ENCODE measurements at places on chromosomes 2 and 18. TPM values are rescaled to one million over a fixed set of nuclear protein-coding genes. Genes with fewer than 3 reads are reported as not detected.

DNA sequence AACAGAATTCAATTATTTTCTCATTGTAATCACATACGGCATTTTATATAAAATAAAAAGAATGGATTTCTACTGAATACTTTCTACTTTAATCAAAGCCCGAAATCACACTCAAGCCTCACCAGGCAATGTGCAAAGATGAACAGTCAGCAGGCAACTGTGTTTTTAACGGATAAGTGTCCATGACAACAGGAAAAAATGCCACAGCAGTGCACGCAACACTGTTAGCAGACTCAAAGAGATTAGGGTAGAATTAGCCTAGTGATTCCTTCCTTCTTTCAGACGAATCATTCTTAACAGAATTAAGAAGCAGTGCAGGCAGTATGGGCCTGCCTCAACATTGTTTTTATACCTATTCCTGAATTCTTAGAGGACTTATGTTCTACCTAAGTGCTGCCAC lies 135.6 kb downstream of the CDH2 start:
- DNase-seq: no peak
- H3K4me3 ChIP-seq: no peak overlapping the region
- no peaks in the 10 kb centered on the region for H3K4me1 ChIP-seq
- no peaks in the 10 kb centered on the region for H3K27me3 ChIP-seq

DNA sequence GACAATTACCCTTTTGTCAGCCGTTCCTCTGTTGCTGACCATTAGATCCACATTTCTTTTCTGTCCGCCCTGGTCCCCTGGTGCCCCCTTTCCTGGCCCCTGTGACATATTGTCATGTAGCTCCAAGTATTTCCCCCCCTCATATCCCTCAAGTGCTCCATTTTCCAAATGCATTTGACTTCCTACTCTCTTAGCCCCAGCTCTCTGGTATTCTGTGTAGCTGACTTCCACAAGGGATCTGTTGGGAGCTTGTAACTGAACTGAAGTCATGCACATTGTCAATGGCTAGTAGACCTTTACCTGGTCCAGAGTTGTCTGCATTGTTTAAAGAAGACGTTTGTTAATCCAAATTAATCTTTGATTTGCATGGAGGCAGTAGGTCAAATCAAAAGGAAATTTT lies 34.8 kb downstream of the LIPG start:
- no peak for DNase-seq
- no peak overlapping the region for H3K4me3 ChIP-seq
- no peak overlapping the region for H3K27ac ChIP-seq
- H3K27me3 ChIP-seq: no peaks in the 10 kb centered on the region
- H3K36me3 ChIP-seq: no peaks in the 10 kb centered on the region
- no peaks in the 10 kb centered on the region for H3K4me1 ChIP-seq

- no peaks in the 10 kb centered on the region for H3K4me1 ChIP-seq
- no peaks in the 10 kb centered on the region for H3K36me3 ChIP-seq
- H3K4me3 ChIP-seq: no peak overlapping the region
Measured at GRCh38 chr2:14828223-14828622, 195.7 kb downstream of the LRATD1 start.

GRCh38 chr2:228432116-228432515 lies 250.6 kb upstream of the SPHKAP start:
- no peak overlapping the region for H3K4me3 ChIP-seq
- no peaks in the 10 kb centered on the region for H3K36me3 ChIP-seq
- H3K27me3 ChIP-seq: no peaks in the 10 kb centered on the region

GRCh38 chr2:210481601-210482175 lies 5.1 kb upstream of the LANCL1 start:
- no peak for DNase-seq
- H3K4me3 ChIP-seq: no peak overlapping the region
- peaks cover 4% of the 10 kb centered on the region for H3K4me1 ChIP-seq
- no peaks in the 10 kb centered on the region for H3K27me3 ChIP-seq
- H3K36me3 ChIP-seq: no peaks in the 10 kb centered on the region

- H3K4me3 ChIP-seq: no peak overlapping the region
- H3K4me1 ChIP-seq: no peaks in the 10 kb centered on the region
- H3K27me3 ChIP-seq: no peaks in the 10 kb centered on the region
Measured at GRCh38 chr2:172842511-172843265, 107.0 kb downstream of the RAPGEF4 start.

Gene TXNDC2
- not detected for total RNA-seq

Gene RBM44
- total RNA-seq: 0.58 TPM

Gene LRRTM4
- total RNA-seq: 0.32 TPM
